Ovary (tissue), 10 donors: ENCODE measurements at places on chromosomes 7 and 10.

- peak; percentile 48 for DNase-seq
These were observed 56.7 kb downstream of the VSTM4 start for GRCh38 chr10:49058463-49059255.

- no peak for DNase-seq
These were observed 202.8 kb downstream of the IPMK start for GRCh38 chr10:58064714-58065528.

- DNase-seq, result peak; percentile 35
These were observed 21.6 kb downstream of the TAS2R41 start for GRCh38 chr7:143499246-143499645.

DNA sequence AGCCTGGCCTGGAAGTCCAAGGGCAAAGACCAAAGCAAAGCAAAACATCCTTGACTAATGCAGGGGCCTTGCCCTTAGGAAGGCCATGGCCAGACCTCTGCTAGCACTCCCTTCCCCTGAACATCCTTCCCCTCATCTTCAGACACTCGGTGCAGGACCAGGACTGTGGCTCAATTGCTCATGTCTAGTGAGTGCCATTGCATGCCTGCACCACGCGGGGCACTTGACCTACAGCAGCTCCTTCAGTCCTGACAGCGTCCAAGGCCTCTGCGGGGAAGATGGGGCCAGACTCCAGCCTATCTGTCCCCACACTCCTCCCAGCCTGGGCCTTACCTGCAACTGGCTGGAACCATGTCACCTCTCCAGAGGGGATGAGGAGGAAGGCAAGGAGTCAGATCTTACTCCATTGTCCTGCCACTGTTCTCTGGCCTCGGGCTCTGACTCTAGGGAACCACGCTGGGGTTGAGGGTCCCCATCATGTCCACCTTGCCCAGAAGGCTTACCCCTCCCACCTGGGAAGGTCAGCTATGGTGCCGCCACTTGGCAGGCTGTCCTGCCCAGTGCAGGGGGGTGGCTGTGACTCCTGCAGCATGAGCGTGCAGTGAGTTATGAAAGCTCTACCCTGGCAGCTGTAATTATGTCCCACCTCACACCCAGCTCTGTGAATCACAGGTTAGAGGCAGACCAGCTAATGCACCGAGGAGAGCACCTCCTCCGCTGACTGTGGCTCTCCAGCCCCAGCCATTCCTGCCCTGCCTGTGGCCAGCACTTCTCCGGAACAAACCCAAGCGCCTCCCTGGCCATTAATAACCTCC, 16.1 kb downstream of the DRGX start:
- DNase-seq, result no peak

GRCh38 chr10:97891497-97892167, 42.0 kb downstream of the GOLGA7B start:
- DNase-seq, result no peak

GRCh38 chr7:131391145-131391544, 63.5 kb downstream of the MKLN1 start:
- DNase-seq, result no peak
